ENCODE measurements at places on chromosomes 6 and 20.
A peak's percentile ranks its signal among the peaks of the same experiment; 100 is the strongest.

DNA sequence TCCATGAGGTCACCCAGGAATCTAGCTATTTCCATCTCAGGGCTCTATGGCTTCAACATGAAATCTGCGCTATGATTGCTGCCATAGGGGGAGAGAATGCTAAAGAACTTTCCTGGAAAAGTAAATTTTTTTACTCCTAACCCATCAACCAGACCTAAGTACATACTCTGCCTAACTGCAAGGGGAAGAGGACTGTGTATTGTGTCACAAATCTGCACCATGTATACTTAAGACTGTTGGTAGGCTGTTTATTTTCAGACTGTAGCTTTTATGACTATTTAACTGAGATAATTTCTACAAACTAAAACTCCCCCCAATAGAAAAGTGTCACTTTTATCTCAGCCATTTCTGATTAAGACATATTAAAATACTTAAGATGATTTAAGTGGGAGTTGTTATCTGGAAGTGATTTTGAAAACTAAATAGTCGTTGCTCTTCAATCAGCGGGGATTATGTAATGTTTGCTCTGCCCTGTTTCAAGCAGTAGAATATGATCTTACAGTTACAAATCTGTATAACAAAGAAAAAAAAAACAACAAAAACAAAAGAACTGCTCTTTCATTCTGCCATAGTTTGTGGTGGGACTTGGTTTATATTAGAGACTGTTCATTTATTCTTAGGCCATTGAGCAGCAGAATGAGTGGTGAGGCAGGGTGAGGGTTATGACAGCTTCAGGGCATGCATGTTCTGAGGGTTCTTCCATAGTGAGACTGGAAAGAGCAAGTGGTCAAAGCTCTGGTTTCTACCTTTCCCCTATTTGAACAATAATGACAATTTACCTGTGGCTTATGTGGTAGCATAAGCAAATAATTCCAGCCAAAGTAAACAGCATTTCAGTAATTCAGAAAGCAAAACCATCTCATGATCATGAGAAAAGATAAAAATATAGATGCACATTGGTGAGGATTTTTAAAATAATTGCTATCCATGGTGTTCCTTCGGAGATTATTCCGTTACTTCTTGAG lies 126.3 kb upstream of the CEP162 start:
- no peak for DNase-seq

DNA sequence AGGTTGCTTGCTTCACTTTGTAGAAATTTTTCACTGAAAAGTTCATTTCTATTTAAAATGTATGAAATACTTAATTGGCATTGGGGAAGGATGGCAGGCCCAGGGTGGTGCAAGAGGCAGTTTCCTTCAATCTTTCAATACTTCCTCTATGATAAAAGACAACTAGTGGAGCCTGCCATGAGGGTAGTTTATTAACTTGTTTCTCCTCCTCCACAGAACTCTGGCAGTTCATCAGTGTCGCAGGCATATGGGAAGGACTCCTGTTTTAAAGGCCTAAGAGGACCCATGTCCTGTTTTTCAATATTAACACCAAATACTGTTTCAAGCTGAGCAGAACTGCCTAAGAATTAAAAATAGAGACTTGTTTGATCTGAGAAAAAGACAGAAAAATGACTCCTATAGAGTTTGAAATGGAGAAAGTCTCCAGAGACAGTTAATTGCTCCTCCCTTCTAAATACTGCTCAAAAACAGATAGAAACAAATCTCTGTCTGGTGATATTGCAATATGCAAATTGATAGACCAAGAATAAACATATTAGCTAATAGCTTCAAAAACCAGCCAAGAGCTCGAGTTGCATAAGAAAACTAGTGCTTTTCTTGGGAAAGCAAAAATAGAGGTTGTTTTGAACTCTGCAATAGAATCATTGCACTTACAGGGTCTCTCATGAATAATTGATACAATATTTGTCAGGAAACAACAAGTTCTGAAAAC lies 665.7 kb upstream of the SLC35B3 start:
- DNase-seq, result no peak

GRCh38 chr6:149213829-149214228 lies 103.7 kb upstream of the TAB2 start:
- DNase-seq, result no peak

GRCh38 chr6:85568411-85568810 lies 25.2 kb downstream of the SNX14 start:
- no peak for DNase-seq

DNA sequence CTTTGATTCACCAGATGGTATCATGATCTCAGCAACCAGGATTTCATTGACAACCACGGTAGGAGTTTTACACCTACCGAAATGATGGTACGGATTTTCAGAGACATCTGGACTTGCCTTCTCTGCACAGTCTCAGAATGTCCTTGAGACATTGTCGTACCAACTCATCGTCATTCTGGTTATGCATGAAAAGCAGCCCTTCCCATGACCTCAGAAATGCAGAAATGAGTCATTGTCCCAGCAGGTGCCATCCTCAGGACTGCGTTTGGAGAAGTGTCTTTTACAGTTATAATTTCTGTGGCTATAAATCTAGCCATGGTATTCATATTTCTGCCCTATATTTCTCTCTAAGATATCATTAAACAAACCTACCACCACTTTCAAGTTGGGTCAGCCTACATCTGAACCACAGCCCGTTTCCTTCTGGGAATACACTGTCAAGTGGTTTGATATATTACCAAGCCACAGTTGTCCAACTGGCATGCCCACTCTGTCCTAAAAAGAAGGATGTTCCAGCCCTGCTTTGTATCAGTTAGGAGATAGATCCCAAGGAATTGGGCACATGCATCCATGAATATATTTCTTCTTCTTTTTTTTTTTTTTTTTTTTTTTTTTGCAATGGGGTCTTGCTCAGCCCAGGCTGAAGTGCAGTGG lies 7.5 kb upstream of the BFSP1 start:
- peak; percentile 23 for DNase-seq

- peak; percentile 48 for DNase-seq
Observed at GRCh38 chr6:6315660-6316059, 4.8 kb downstream of the F13A1 start.

DNA sequence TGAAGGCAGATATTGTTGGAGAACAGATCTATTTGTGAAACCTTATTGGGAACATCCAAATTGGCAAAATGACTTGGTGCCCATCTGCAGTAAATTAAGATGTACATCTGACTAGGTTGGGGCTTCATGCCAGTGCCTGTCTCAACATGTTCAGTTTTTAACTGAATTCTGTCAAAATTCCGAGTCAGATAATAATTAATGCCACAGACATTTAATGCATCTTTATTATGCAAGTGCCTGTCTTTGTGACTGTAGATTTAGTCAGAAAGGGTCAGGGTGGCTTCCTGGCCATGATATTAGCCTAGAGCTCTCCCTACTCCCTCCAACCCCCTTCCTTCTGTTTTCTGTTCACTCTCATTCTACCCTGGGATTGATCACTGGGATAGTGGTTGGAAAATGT lies 199.3 kb upstream of the FLRT3 start:
- DNase-seq, result no peak

DNA sequence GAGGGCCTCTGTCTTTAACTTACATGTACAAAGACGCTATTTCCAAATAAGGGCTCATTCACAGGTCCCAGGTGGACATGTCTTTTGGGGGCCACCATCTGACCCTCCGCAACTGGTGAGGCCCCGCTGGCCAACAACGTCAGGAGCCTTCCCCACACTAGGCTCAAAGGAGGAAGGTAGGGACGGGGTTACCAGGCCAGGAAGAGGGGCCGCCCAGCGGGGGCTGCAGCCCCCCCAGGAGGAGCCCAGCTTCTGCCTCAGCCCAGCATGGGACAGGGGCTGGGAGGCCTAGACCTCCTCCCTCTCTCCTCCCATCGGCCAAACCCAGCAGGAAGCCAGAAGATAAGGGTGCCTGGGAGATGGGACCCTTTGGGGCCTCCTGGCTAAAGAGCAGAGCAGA lies 142.7 kb downstream of the TAF4 start:
- DNase-seq, result no peak

DNA sequence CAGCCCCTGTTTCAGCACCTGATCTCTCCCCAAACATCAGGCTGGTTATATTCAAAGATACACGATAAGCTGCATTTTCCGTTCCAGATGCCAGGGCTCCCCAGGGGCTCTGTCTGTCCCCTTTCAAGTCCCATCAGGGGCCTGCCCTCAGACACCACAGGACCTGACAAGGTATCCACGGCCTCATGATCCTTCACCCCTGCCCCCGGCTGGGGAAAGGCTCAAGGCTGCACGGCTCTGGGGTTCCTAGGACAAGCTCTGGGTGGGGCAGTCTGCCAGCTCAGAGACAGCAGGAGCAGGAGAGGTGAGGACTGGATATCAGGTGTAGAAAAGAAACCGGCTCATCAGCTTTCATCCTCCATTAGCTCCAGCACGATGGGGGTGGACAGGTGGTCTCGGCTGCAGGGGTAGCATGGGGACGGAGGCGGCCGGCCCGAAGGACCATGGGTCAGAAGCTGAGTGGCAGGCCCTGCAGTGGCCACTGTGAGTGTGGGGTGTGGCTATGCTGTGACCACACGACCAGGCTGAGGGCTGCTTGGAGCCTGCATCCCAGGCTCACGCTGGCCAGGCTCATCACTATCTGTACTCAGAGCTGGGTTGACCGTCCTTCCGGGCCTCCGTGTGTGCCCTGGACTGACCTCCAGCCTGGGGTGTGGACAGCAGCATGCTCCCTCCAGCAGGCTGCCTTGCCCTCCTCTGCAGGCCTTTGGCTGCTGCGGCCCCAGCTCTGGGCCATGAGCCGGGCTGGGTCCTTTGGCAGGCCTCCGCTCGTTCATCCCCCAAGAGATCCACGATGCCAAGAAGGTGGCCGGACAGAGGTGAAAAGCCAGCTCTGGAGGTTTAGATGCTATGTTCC lies 386.2 kb downstream of the THBS2 start:
- no peak for DNase-seq

GRCh38 chr6:142381845-142382378 lies 80.1 kb downstream of the ADGRG6 start:
- no peak for DNase-seq

All from stimulated activated naive CD8-positive, alpha-beta T cell treated with anti-CD3 and anti-CD28 coated beads, Interleukin-15, Interleukin-2, amounts not matched to agents 100 U/mL and 50 U/mL, for 24 hours (primary cell).